ENCODE measurements at places on chromosomes 11 and 22.

- DNase-seq = peak; percentile 81
These were observed 130.5 kb upstream of the C11orf58 start for GRCh38 chr11:16607675-16608644.

DNA sequence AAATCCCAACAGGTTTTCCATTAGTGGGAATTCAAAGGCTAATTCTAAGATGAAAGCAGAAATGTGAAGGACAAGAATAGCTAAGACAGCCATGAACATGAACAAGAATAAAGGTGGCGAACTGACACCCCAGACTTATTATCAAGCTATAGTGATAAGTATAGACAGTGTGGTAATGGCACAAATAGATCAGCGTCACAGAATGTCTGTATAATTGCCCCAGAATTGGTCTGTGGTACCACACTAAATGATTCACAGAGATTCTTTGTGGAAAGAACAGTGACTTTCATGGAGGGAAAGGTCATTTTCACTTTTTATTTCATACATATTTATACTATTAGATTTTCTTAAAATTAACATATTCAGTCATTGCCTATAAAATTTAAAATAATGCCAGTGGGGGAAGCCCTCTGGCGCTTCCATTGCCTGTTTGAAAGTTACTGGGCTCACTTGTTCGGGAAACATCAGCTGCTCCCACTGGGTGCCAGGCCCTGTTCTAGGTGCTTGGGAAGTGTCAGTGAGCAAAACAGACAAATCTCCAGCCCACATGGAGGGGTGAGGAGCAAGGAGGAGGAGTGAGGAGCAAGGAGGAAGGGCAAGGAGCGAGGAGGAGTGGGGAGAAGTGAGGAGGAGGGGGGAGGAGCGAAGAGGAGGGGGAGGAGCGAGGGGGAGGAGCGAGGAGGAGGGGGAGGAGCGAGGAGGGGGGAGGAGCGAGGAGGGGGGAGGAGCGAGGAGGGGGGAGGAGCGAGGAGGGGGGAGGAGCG, 11.3 kb upstream of the NLRP6 start:
- no peak for DNase-seq

DNA sequence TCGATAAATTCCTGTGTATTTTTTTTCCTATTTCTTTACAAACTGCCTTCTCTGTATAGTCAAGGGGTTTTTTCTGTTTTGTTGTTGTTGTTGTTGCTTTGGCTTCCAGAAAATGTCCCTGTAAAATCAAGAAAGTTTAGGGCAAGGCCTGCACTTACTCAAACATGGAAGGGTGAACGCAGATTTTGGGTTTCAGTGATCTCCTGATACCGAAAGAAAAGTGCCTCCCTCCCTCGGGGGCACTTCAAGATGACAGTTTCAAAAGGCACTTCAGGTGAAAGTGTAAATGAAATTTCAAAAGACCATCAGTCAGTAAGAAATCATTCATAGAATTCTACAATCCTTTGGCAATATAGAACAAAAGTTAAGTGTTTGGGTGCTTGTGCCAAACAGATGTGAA, 43.4 kb upstream of the TMPRSS4 start:
- DNase-seq = no peak

DNA sequence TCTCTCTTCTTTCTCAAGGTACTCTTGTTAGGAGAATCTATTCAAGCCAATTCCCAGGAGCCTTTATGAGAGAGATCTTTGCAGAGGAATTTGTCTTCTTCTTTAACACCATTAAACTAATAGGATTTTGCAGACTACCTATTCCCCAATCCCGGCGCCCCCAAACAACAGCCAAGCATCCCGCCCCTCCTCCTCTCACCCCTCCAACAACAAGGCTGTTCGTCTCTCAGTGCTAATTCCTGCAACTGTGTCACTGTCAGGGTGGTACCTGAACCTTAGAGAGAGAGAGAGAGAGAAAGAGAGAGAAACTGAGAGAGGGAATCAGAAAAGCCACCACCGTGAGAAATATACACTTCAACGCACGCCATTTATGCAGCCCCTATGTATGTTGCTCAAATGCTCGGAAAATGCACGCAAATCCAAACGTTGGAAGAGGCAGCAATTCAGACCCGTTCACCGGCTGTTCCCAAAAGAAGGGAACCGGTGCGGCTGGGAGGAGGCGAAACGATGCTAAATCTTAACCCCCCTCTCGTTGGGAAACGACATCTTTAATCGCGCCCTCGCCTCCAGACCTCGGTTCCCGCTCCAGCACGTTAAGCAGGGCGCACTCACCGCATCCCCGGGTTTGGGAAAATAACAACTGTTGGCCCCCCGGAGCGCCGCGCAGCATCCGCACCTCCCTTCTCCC, 961 bp downstream of the KCNA4 start:
- no peak for DNase-seq

DNA sequence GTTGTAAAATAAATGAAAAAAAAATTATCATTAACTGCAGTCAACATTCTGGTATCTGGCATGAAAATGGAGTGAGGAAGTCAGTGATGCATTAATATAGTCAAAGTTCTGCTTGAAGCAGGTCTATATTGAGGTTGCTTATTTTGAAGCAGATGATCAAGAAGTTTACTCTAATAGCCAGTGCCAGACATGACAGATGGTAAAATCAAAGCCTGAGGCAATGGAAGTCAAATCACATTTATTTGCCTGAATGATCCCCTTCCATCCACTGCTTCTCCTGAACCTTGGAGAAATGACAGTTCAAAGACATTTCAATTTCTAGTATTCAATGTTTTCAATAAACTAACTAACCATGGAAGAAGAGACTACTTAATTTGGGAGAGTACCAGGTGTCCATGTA, 430.0 kb downstream of the FAM181B start:
- DNase-seq = no peak

Data from fibroblast of skin of back (primary cell).